ENCODE measurements at places on chromosomes 12 and 14.

GRCh38 chr14:51859131-51859530 lies 1.3 kb upstream of the GNG2 start:
- DNase-seq = no peak

- no peak for DNase-seq
These were observed 82.2 kb downstream of the DRAM1 start for GRCh38 chr12:101959607-101960006.

- peak; percentile 94 for DNase-seq
These were observed 16.6 kb downstream of the TAMALIN start for GRCh38 chr12:52023182-52023975.

- no peak for DNase-seq
These were observed 36.4 kb downstream of the BBS10 start for GRCh38 chr12:76311796-76312195.

DNA sequence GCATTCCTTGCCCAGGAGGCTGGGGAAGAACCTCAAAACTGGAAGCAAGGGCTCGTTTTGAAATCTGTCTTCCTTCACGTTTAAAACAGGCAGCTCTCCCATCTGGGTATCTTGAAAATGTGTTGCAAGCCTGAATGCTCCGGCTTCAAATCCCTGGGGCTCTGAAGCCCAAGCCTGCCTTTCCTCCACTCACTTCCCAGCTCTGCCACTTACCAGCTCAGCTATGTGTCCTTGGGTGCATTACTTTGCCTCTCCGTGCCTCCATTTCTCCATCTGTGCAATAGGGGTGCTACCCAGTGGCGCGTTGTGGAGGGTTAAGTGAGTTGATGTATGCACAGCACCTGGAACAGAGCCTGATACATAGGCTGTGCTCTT lies 97.6 kb downstream of the GCH1 start:
- no peak for DNase-seq

DNA sequence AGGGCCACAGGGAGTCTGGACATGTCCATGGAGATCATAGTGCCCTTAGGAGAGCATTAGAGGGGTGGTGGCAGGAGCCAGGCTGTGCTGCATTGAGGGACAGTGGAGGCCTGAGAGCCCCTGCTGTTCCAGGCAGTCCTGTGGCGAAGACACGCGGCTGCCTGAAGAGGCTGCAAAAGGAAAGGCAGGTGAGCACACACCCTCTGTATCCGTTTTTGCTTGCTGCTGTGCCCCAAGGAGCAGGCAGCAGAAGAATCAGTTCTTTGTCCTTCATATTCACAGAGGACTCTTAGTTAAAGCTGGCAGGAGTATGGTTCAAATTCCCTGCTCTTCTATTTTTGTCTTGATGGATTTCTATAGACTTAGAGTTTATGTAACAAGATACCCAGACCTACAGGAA lies 4.5 kb downstream of the SLC35E3 start:
- no peak for DNase-seq

- no peak for DNase-seq
These were observed 167.4 kb downstream of the DICER1 start for GRCh38 chr14:94989946-94990345.

- no peak for DNase-seq
These were observed 607 bp downstream of the OS9 start for GRCh38 chr12:57694459-57695019.

DNA sequence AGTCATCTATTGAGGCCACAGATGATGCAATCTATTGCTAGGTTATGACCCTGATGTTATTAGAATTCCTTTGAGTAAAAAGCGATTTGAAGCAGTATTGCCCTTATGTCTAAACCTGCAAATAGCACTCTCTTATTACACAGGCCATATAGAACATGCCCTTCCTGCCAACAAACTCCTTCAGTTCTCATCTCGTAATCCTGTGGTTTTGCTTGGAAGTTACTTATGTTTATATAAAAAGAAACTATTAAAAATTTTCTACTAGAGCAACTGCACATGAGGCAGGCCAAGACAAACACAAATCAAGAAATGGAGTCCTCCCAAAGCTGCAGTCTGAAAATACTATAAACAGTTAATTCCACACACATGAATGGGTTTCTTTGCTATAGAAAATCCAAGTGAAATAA lies 1200.2 kb downstream of the LRFN5 start:
- no peak for DNase-seq
